ENCODE measurements at places on chromosomes 2 and 18.

DNA sequence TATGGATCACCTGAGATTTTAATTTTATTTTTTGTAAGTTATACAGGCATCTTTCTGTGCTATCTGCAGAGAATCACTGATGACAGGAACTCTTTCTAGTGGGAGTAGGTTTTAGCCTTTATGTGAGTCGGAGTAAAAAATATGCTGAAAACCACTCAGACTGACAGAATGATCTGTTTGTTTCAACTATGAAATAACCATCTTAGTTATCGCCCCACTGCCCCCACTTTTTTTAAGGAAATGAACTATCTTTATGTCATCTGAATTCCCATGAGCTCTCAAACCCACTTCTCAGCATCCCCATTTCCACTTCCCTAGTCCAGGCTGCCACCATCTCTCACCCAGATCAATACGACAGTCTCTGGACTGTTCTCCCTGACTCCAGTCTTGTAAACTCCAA is 38.9 kb downstream of the MRPL33 start:
- no peak for DNase-seq

DNA sequence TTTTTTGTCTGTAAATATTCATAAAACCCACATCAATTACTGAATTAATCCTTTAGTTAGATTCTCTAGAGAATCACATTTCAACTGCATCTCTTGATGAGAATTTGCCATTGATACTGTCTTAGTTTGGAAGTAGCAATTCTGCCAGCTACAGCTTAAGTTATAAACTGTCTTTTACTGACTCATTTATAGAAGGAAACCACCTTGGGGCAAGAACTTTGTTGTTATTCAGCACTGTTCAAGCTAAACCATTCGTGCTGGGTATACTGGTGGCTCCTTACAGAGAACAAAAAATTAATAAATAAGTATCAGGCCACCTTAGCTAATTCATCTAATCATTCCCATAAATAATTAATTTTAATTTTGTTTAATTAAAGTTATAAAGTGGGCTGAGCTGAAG is 1082.6 kb upstream of the CELF4 start:
- DNase-seq, result no peak

- DNase-seq, result no peak
Measured at GRCh38 chr2:109046925-109047508, 58.0 kb upstream of the EDAR start.

DNA sequence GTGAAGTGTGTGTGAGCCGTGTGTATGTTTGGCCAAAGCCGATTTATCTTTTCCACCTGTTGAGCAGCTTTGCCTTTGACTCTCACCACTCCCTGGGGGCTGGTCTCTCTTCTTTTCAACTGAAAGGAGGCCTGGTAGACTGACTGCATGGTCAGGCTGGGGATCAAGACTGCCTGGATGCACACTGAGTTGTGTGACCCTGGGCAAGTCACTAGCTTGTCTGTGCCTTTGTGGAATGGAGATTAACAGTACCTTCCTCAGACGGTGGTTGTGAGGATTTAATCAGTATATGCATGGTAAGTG is 85.5 kb downstream of the TANC1 start:
- DNase-seq, result no peak

GRCh38 chr2:43348908-43349661 is 122.7 kb upstream of the ZFP36L2 start:
- no peak for DNase-seq
